ENCODE measurements at places on chromosomes 7 and 10. TPM values are rescaled to one million over a fixed set of nuclear protein-coding genes. Genes with fewer than 3 reads are reported as not detected.

THSD7A gene
- total RNA-seq, result 8.0 TPM

EXOC4 gene
- total RNA-seq, result 73.5 TPM

CHST15 gene
- total RNA-seq, result 49.2 TPM

DOCK4 gene
- total RNA-seq, result 100 TPM

SYT15B gene
- 40.1 TPM for total RNA-seq

CALML5 gene
- total RNA-seq, result not detected

ADRB1 gene
- total RNA-seq, result 18.6 TPM

SFRP5 gene
- 3.0 TPM for total RNA-seq

DNA sequence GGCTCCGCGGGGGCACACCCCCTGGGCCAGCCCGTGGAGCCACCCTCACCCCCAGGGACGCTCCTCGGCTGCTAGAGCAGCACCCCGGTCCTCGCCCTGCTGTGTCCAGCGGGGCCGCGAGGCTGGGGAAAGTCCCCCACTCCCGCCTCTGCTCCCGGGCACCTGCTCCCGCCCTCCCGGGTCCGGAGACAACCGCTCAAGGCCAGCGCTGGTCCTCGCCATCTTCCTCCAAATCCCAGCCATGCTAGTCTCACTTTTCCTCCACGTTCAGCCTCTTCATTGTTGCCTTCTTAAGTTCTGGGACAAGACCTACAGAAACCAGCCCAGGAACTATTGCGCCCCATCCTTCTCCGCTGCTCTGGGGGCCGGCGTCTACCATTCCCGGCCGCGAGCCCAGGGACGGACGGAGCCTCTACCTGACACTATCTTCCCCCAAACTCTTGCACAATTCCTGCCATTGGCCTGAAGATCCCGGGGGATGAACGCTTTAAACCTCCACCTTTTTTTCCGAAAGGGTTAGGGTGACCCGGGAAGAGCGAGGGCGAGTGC is 4.8 kb upstream of the KCP start:
- DNase-seq, result no peak

- DNase-seq, result peak; percentile 61
Measured at GRCh38 chr7:151451626-151452571, 12.0 kb upstream of the CRYGN start.

- no peak for DNase-seq
Measured at GRCh38 chr7:75055830-75056772, 17.5 kb downstream of the RCC1L start.

GRCh38 chr7:21269021-21269420 is 158.9 kb upstream of the SP4 start:
- DNase-seq, result no peak

DNA sequence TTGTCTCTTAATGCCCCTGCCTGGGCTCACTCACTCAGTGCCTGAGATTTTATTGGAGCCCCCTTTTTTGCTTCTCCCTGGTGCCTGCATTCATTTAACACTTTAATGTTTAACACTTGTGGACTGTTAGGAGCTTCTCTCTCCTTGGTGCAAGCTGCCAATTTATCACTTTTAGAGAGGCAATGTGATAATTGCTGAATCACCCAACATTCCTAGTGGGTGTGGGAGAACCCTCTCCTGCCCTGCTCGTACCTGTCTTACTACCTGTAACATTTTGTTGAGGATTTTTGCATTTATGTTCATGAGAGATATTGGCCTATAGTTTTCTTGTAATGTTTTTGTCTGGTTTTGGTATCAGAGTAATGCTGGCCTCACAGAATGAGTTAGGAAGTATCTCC is 13.2 kb downstream of the STAM start:
- no peak for DNase-seq

GRCh38 chr10:30029872-30030256 is 29.5 kb downstream of the JCAD start:
- no peak for DNase-seq

DNA sequence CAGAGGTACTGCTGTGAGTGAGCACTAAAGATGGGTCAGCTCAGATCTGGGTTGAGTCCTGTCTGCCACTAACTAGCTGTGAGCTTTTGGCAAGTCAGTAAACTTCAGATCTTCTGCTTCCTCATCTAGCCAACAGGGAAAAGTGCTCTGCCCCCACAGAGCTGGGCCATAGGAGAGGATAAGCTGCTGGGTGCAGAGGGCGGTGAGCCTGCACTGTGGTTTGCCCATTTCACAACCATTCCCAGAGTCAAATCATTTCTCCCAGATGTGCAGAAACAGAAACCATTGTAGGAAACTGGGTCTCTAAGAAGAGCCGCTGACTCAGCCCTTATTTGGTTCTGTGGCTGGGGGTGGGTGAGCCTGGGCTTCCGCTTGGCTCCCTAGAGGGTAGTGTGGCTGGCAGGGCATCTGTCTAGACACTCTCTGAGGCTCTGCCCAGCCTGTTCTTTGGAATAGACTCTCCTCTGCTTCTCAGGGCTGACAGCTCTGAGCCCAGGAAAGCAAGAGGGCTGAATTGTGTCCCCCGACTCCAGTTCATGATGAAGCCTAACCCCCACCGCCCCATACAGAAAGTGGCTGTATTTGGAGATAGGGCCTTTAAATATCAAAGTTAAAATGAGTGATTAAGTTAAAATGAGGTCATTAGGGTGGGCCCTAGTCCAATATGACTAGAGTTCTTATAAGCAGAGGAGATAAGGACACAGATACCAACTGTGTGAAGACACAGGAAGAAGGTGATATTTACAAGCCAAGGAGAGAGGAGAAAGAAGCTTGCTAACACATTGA is 29.5 kb upstream of the ARHGAP22 start:
- DNase-seq, result no peak

DNA sequence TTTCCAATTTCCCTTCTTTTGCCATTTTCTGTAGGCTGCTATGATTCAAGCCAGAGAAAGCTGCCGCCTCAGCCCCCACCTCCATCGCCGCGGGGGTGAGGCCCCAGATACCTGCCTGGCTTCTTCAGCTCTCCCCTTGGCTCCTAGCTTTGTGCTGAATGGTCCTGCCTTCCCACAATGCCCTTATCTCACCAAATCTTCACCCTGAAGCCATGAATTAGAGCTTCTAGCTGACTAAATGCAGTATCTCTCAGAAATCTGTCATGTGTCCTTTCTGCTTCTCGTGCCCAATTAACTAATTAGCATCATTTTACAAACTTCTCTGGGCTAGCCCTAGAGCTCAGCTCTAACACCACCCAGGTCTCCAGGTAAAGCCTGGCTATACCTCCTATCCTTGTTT is 32.2 kb upstream of the GPNMB start:
- DNase-seq, result no peak

GRCh38 chr10:79038841-79039201 is 29.9 kb upstream of the ZMIZ1 start:
- peak; percentile 40 for DNase-seq

- DNase-seq, result no peak
Measured at GRCh38 chr7:116807011-116807560, 55.3 kb upstream of the CAPZA2 start.

DNA sequence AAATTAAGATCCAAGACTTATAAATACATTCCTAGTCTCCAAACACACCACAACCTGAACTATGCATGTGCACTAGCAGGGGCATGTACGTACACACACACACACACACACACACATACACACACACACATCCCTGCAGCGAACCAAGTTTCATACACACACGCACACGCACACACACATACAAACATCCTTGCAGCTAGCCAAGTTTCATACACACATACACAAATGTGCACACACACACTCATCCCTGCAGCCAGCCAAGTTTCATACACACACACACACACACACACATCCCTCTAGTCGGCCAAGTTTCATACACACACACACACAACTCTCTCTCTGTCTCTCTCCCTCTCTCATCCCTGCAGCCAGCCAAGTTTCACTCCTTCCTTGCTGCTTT is 82.7 kb upstream of the WIPF3 start:
- DNase-seq, result no peak

DNA sequence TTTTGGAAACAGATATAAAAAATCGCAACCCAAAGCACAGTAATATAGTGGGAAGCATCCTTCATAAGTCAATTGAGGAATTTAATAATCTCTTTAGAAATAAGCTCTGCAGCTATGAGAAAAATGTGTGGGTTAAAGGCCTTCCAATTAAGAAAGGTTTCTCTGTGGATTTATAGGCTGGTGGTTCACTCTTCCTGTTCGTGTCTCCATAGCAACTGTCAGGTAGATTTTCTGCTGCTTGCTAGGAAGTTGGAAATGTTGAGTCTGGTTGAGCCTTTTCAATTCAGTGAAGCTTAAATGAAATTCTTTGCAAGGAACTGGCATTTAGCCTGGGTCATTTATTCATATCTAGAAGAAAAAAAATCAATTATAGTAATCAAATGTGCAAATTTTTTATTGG is 652.8 kb upstream of the CELF2 start:
- no peak for DNase-seq

- DNase-seq, result no peak
Measured at GRCh38 chr10:86356296-86356695, 10.3 kb downstream of the GRID1 start.

DNA sequence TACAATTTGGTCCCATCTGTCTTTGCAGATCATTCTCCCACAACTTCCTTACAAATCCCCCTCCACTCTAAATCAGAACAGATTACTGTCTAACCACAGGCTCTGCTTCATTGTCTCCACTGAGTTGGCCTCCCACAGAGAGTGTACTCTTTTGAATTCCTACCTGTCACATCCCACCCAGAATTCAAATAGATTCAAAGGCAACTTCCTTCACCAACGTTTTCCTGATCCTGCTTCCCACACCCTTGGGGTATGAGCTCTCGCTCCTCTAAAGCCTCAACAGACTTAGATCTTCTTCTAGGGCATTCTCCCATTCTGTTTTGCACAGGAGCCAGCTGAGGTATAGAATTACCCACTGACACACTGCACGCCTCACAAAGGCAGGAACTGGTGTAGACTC is 197.8 kb upstream of the CDCA7L start:
- DNase-seq, result no peak

DNA sequence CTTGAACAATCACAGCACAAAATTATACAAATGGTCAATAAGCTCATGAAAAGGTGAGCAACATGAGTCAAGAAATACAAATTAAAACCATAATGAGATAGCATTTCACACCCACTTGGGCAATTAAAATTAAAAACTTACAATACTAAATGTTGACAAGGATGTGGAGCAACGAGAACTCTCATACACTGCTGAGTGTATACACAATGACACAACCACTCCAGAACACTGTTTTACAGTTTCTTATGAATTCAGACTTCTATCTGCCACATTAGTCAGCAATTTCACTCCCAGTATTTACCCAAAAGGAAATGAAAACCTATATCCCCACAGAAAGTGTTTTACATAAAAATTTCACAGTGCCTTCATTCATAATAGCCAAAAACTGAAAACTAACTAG is 31.1 kb downstream of the GDI2 start:
- DNase-seq, result no peak

DNA sequence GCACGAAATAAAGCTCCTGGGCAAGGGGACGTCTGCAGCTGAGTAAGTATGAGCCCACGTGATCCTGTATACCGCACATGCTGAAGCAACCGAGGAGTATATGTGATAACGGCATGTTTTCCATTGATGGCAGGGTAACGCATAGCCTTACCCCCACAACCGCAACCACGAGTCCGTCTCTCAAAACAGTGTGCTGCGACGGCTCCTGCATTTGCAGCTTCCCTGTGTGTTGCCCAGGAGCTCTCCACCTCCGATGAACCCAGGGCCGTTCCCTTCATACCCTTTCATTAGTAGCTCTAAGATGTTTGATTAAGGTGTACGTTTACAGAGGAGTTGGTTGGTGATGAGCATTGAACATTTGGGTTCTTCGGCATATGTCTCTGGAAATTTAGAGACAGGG is 69.3 kb downstream of the MGMT start:
- DNase-seq, result no peak

GRCh38 chr7:34130558-34131295 is 225.4 kb downstream of the BMPER start:
- DNase-seq, result no peak

DNA sequence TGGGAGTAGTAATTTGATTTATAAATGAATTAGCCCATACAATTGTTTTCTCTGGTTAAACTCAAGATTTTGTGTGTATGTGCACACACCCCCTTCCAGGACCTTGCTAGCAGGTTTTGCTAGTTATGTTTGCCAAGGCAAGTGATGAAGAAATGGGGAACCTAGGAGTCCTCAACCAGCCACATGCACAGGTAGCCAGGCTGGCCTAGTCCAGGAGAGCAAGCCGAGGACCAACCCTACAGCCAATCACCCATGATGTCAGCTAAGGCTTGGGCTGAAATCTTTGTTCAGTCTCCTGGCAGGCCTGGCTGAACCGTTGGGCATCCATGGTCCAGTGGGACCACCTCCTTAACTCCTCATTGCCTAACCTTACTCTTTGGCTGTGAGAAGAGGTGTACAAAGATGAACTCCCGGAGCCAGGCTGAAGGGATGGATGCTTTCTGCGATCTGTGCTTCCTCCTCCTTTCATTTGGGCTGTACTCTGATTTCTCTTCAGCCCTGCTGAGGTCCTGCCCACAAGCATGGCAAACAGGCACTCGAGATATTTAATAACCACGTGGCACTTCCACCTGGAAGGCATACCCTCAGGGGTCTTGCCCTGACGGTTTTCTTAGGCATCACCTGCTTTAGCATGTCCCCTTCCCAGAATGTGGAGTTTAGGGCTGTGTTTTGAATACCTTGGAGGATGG is 22.1 kb downstream of the HNRNPA2B1 start:
- no peak for DNase-seq

DNA sequence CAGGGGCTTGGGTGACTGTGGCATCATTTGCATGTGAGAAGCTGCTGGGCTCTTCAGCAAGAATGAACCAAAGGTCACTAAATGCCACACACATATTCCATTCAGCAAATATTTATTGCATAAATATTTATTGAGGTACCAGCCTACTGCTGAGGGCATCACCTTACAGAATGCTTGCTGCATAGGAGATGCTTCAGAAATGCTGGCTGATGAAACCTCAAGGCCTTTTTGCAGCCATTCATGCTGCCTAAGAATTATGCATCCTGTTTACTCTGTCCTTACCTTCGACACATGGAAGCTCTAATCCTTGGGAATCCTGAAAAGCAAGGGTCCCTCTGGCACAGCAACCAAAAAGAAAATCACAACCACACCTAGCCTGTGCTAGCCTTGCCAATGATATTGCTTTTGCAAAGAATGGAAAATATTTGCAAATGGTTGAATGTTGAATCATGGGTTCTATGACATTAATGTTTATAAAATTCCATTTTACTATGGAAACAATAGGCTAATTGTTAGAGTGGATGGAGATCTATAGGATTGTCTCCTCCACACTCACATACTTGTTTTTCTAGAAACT is 79.6 kb downstream of the PCGF5 start:
- no peak for DNase-seq

DNA sequence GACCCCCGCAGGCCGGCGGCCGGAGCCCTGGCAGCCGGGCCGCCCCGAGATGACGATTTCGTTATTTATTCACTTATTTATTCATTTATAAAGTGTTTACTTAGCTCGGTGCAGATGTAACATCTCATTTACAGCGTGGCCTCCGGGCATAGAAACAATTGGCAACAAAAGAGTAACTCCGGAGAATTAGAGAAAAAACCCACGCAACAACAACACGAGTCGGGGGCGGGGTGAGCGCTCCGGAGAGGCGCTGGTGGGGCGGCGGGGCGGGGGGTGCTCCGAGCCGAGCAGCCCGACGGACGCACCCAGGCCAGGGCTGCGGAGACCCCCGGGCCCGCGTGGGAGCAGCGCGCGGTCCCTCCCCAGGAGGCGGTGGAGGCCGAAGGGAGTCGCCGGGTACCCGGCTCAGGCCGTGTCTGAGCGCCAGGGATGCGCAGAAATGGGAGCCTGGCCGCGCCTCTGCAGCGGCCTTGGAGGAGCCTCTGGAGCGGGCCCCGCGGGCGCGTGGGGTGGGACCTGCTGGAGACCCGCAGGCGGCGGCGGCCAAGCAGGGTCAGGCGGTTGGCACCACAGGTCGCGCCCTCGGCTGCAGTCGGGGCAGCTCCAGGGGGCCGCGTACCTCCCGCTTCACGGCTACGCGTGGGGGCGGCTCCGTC is 14.3 kb downstream of the UNCX start:
- DNase-seq, result no peak

Measured in upper lobe of right lung (tissue), 1 donor.